ENCODE measurements at places on chromosomes 3 and 15. TPM values are rescaled to one million over a fixed set of nuclear protein-coding genes. Genes with fewer than 3 reads are reported as not detected.
A peak's percentile ranks its signal among the peaks of the same experiment; 100 is the strongest.

DNA sequence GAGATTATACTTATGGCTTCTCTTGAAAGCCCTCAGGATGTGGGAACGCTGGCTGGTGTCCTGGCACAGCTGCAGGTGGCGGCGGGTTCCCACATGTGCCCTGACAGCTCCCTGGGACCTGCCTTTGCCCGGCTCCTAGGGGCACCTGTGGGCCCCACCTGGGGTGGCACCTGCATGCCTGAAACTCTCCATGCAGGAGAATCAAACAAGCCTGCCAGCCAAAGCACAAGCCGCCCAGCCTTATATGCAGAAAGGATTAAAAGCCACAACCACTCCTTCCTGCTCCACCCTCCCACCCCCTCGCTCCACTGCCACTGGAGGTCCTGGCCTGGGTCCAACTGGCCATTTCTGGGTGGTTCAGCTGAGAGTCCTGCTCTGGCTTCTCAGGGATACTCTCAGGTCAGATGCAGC is 18.1 kb downstream of the TRPM1 start:
- peak; percentile 51 for DNase-seq

DNA sequence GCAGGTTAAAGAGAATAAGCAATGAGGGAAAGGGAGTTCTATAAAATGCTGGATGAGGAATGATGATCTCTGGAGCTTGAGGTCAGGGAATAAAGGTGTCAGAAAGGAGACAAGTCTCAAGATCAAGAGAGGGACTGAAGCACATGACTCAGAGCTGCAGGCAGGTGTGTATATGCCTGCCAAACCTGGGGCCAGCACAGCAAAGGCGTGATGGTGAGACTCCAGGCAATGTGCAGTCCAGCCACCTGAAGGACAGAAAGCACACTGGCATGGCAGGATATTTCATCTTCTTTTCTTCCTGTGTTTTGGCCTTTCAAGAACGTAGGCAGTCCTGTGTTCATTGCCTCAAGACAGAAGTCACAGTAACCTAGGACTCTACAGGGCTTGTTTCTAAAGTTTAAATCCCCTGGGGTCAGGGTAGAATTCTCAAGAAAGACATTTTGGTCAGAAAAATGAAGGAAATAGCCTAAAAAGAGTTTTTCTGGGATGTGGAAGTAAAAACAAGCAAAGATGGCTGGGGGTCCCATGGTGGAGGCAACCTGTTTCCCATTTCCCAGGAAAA is 55.5 kb upstream of the TOPAZ1 start:
- no peak for DNase-seq

DNA sequence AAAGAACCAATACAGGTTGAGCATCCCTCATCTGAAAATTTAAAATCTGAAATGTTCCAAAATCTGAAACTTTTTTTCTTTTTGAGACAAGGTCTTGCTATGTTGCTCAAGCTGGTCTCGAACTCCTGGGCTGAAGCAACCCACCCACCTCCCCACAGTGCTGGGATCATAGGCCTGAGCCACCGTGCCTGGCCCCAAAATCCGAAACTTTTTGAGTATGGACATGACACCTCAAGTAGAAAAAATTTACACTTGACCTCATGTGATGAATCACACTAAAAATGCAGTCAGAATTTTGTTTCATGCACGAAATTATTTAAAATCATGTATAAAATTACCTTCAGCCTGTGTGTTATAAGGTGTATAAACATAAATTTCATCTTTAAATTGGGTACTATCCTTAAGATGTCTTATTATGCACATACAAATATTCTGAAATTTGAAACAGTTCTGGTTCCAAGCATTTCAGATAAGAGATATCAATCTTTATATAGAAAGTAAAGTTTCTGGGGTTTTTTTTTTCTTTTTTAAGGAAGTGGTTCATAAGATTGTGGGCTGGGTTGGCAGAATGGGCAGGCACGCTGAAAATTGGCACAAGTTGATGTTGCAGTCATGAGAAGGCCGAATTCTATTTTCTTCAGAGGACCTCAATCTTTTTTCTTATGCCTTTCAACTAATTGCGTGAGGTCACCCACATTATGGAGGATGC is 72.5 kb downstream of the SPRED1 start:
- no peak for DNase-seq

GRCh38 chr15:25436707-25437106 is 2.1 kb downstream of the UBE3A start:
- DNase-seq, result no peak

GRCh38 chr3:31450345-31450744 is 82.4 kb upstream of the STT3B start:
- DNase-seq, result no peak

DNA sequence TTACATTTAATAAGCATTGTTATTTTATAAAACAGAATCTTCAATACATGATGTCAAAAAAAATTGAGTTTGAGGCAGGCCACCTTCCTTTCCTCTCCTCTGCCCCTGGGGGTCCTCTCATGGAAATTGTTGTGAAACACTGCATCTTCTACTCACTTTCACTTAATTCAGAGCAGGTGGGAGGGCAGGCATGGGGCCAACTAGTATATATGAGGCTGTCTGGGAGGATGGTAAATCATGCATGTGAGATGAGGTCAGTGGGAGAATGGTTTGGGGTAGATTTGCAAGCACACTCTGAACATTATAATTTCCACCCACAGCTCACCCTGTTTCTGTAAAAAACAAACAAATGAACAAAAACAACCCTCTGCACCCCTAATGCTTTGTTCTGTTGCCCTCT is 10.4 kb upstream of the CCDC14 start:
- DNase-seq, result no peak

DNA sequence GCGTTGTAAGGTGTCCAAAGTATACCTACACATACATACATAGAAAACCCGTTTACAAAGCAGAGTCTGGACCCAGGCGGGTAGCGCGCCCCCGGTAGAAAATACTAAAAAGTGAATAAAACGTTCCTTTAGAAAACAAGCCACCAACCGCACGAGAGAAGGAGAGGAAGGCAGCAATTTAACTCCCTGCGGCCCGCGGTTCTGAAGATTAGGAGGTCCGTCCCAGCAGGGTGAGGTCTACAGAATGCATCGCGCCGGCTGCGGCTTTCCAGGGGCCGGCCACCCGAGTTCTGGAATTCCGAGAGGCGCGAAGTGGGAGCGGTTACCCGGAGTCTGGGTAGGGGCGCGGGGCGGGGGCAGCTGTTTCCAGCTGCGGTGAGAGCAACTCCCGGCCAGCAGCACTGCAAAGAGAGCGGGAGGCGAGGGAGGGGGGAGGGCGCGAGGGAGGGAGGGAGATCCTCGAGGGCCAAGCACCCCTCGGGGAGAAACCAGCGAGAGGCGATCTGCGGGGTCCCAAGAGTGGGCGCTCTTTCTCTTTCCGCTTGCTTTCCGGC is 318.6 kb downstream of the FGF12 start:
- DNase-seq, result no peak

DNA sequence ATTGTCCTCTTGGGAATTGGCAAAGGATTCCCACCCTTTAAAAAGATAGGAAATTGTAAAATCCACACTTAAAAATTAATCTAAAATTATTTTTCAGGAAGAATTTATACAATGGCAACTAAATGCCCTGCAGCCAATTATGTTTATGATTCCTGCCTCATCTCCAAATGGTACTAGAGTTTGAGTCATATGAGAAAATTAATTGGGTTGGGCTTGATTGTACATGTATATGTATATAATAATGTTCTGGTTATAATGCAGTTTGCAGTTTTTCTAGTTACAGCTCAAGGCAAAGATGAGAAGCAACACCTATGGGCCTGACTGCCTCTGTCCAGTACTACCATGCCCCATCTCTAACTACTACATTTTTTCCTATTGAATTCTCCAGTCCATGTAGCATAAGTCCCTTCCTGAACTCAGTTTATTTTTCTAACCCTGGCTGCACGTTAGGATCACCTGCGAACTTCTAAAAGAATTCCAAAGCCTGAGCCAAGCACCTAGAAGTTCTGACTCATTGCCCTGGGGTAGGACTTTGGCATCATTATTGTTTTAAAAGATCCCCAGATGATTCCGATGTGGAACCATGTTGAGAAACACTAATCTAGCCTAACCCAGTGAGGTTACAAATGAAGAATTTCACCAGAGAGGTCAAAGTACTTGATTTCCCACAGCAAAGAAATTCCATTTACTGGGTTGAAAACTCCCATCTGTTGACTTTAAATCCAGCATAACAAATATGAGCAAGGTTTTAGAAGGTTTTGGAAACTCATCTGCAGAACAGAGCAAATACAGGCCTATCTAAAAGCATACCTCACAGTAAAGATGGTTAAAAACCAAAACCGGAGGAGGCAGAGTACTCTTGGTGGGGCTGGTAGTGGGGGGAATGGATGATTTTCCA is 19.4 kb downstream of the TGFBR2 start:
- DNase-seq, result no peak

DNA sequence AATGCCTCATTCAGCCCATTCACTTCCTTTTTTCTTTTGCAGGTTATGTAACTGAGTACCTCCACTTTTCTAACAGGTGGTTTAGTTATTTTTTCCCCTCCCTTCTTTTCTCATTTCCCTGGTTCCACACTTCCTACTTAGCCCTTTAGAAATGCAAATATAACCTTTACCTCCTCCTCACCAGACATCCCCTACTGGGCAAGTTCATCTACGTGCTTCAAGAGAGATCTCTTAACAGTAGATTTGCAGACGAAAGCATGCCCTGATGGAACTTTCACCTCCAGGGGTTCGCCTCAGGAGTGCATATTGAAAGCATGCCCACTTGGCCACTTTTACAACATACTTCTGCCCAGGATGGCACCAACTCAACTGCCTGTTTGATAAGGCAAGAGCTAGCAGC is 314.1 kb upstream of the LRRC3B start:
- no peak for DNase-seq

DNA sequence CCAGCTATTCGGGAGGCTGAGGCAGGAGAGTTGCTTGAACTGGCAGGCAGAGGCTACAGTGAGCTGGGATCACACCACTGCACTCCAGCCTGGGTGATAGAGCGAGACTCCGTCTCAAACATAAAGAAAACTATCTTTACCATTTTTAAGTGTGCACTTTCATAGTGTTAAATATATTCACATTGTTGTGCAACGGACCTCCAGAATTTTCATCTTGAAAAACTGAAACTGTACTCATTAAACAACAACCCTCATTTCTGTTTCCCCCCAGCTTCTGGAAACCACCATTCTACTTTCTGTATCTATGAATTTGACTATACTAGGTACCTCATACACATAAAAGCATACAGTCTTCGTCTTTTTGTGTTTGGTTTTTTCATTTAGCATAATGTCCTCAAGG is 375.1 kb downstream of the SHQ1 start:
- no peak for DNase-seq

GRCh38 chr3:178003756-178004155 is 532.5 kb upstream of the KCNMB2 start:
- DNase-seq, result no peak

GRCh38 chr15:70340494-70340870 is 242.8 kb upstream of the TLE3 start:
- no peak for DNase-seq

SLC15A2 gene
- total RNA-seq, result 5.6 TPM

FAM162A gene
- 33.8 TPM for total RNA-seq

GOLGA6B gene
- not detected for total RNA-seq

FBXL22 gene
- total RNA-seq, result 3.0 TPM

CHL1 gene
- 10.4 TPM for total RNA-seq

RHOA gene
- 408 TPM for total RNA-seq

PXK gene
- 20.2 TPM for total RNA-seq

RARRES1 gene
- 3.4 TPM for total RNA-seq

GOLGA8O gene
- total RNA-seq, result not detected

CYFIP1 gene
- total RNA-seq, result 63.7 TPM

Data from transverse colon (tissue), 4 donors.